A375 (cell line): ENCODE measurements at places on chromosomes 5 and 9. TPM values are rescaled to one million over a fixed set of nuclear protein-coding genes. Genes with fewer than 3 reads are reported as not detected.

Gene SUSD1
- 1.2 and 1.9 TPM in 2 replicates for total RNA-seq

Gene ZNF608
- 18.5 and 23.3 TPM in 2 replicates for total RNA-seq

Gene CERCAM
- 32.1 and 32.5 TPM in 2 replicates for total RNA-seq

Gene HMMR
- total RNA-seq: 53.9 and 55.5 TPM in 2 replicates

Gene UTP15
- 43.3 and 45.3 TPM in 2 replicates for total RNA-seq

Gene CHSY3
- total RNA-seq: 3.7 and 4.0 TPM in 2 replicates

Gene FAM81B
- total RNA-seq: not detected in 2 replicates

Gene LHFPL2
- total RNA-seq: 27.7 and 29.7 TPM in 2 replicates

Gene LCN15
- not detected in 2 replicates for total RNA-seq

Gene SHC3
- 0.03 and 0.04 TPM in 2 replicates for total RNA-seq

Gene CARTPT
- not detected in 2 replicates for total RNA-seq

Gene PPIC
- 13.7 and 14.8 TPM in 2 replicates for total RNA-seq

Gene SLC25A46
- 37.5 and 40.8 TPM in 2 replicates for total RNA-seq

Gene GPRIN1
- total RNA-seq: 10.1 and 11.0 TPM in 2 replicates

Gene TLX3
- total RNA-seq: not detected in 2 replicates

Gene ISOC1
- total RNA-seq: 14.4 and 16.1 TPM in 2 replicates

Gene SVEP1
- total RNA-seq: 0.72 and 0.98 TPM in 2 replicates

Gene TTC39B
- total RNA-seq: 3.9 and 6.7 TPM in 2 replicates

Gene SPTLC1
- 62.0 and 63.1 TPM in 2 replicates for total RNA-seq

Gene MARCOL
- total RNA-seq: not detected in 2 replicates
